Activated CD4-positive, alpha-beta T cell treated with anti-CD3 and anti-CD28 coated beads, Interleukin-2, amount 10 ng/mL, durations not matched to agents 7 days and 5 days (primary cell): ENCODE measurements at places on chromosomes 13 and 19. TPM values are rescaled to one million over a fixed set of nuclear protein-coding genes. Genes with fewer than 3 reads are reported as not detected.
A peak's percentile ranks its signal among the peaks of the same experiment; 100 is the strongest.

The NLRP11 gene
- not detected for total RNA-seq

DNA sequence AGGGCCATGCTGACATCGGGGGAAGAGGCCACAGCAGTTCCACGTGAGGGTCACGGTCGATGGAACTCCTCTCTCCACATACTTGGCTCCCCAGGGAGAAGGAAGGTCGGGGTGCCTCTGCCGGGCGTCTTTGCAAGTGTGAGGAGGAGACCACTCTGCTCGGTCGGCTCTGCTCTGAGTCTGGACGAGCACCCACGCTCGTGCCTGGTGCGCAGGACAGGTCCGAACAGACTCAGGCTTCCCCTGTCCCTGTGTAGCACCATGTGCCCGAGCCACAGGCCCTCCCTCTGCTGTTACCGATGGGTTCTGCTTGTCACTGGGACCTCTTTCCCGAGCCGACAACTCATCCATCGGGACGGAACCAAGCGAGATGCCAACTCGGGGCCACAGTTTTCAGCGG lies 35.1 kb downstream of the TMEM255B start:
- H3K27ac ChIP-seq, result no peak overlapping the region
- no peaks in the 10 kb centered on the region for H3K36me3 ChIP-seq
- no peak overlapping the region for H3K4me3 ChIP-seq

- peak overlapping the region; percentile 78 for H3K27ac ChIP-seq
- no peak for DNase-seq
- no peaks in the 10 kb centered on the region for H3K27me3 ChIP-seq
- H3K4me3 ChIP-seq, result peak overlapping the region; percentile 60
- peaks cover 29% of the 10 kb centered on the region for H3K4me1 ChIP-seq
- peaks cover 30% of the 10 kb centered on the region for H3K36me3 ChIP-seq
Measured at GRCh38 chr19:15448778-15449619, 757 bp downstream of the WIZ start.

DNA sequence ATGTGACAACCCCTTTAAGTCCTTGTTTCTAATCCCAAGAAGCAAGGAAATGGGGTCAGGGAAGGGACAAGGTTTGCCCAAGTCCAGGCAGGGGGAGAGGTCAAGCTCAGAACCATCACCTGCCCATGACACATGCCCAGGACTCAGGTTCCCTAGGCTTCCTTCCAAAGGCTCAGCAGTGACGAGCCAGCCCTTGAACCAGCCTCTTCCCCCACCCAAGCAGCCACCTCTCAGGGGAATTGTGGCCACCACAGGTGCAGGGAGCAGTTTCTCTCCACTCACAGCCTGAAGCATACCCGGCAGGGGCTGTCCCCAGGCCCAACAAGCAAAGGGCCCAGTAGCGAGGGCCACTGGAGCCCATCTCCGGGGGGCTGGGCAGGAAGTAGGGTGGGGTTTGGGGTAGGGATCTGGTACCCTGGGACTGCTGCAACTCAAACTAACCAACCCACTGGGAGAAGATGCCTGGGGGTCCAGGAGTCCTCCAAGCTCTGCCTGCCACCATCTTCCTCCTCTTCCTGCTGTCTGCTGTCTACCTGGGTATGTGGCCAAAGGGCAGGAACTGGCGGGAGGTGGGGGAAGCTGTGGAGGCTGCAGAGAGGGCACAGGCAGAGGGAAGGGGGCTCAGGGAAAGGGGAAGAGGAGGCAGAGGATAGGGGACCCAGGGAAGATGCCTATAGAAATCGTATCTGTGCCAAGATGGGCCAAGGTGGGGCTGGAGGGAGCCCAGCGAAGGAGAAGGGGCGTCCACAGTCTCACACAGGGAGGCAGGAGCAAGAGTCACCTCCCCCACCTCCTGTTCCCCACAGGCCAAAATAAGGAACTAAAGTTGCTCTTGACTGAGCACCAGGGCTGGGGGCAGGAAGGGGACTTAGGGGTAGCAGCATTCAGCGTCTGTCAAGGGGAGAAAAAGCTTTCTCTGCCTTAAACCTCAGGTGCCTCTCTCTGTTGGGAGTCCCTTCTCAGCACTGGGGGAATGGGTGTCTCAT lies at the start of gene CD79A:
Gene CD79A (plus strand): TSS at position 433 of the 986 bp plus-strand sequence. CDS start 26 bp downstream, at position 459.
- H3K4me3 ChIP-seq, result peak within 1 kb of the TSS; percentile 34
- no peak for DNase-seq
- H3K4me1 ChIP-seq, result peaks cover 83% of the 10 kb centered on the region
- peaks cover 10% of the 10 kb centered on the region for H3K36me3 ChIP-seq

- no peak overlapping the region for H3K4me3 ChIP-seq
- H3K27ac ChIP-seq, result no peak overlapping the region
- H3K27me3 ChIP-seq, result no peaks in the 10 kb centered on the region
- peaks cover 3% of the 10 kb centered on the region for H3K4me1 ChIP-seq
- peaks cover 6% of the 10 kb centered on the region for H3K36me3 ChIP-seq
Measured at GRCh38 chr19:32397671-32398101, 7.9 kb upstream of the DPY19L3 start.

DNA sequence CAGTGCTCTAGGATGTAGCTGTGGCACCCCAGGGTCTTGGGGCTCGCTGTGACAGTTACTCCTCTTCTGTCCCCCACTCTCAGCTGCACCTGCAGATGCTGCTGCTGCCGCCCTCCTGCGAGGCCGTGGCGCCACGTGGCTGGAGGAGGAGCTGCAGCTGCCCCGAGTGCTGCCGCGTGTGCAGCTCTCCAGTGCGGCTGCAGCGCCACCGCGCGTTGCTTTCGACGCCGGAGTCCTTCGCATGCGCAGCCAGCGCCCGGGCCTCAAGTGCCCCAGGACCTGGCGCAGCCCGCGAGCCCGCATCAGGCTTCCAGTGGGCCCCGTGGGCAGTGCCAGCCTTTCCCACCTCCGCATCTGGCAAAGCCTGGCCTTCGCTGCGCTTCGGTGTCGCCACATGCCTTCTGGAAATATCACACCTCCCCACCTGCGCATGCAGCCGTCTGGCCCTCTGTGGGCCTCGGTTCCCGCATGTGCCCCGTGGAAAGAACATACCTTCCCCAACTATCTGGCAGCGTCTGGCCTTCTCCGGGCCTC lies 692 bp upstream of the ZNF580 start:
- H3K4me3 ChIP-seq, result peak overlapping the region; percentile 72
- peaks cover 67% of the 10 kb centered on the region for H3K4me1 ChIP-seq
- no peaks in the 10 kb centered on the region for H3K27me3 ChIP-seq
- H3K36me3 ChIP-seq, result peaks cover 42% of the 10 kb centered on the region
- H3K27ac ChIP-seq, result peak overlapping the region; percentile 86

- peaks cover 54% of the 10 kb centered on the region for H3K27me3 ChIP-seq
- H3K27ac ChIP-seq, result no peak within 1 kb of the TSS
- peak within 1 kb of the TSS; percentile 19 for H3K4me3 ChIP-seq
- peaks cover 12% of the 10 kb centered on the region for H3K4me1 ChIP-seq
- no peaks in the 10 kb centered on the region for H3K36me3 ChIP-seq
- DNase-seq, result no peak
Measured at GRCh38 chr19:39083983-39084731, at the start of gene ACP7. TSS of gene ACP7 (plus strand) at chr19:39084368. CDS start at chr19:39085270, 902 bp downstream.

DNA sequence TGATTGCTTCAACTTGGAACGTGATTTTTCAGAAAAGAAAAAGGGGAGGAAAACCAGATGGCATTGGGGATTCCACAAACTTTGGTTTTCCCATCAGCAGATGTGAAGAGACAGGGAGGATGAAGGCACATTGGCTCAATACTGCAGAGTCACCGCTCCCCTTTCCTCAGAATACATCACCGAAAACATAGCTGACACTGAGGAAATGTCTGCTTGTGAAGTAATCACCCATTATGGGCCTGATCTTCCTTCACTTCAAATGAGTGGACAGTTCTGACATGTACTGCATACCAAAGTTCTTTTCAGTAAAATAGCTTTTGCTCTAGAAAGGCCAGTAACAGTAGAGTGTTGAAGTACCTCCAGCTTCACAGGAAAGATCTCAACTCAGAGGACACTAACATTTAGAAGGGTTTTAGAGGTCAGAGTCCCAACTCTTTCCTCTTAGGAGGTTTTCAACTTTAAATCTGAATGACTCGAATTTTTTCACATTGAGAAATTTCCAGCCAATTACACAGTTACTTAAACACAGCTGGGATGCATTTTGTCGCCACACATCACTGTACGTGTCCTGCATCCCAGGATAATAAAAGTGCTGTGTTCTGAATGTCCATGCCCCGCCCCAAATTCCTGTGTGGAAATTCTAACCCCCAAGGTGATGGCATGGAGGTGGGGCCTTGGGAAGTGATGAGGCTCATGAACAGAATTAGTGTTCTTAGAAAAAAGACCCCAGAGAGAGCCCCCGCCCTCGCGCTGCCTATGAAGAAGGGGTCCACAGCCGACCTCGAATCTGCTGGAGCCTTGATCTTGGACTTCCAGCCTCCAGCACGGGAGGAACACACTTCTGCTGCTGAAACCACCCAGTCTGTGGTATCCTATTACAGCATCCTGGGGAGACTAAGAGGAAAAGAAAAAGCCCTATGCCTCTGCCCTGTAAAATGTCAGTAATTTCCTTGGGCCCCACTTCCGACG lies 77.7 kb downstream of the COL4A1 start:
- no peaks in the 10 kb centered on the region for H3K36me3 ChIP-seq
- no peaks in the 10 kb centered on the region for H3K4me1 ChIP-seq
- H3K27me3 ChIP-seq, result peaks cover 11% of the 10 kb centered on the region

The ZNF681 gene
- total RNA-seq, result 4.6 TPM

- H3K4me3 ChIP-seq, result no peak overlapping the region
- no peaks in the 10 kb centered on the region for H3K36me3 ChIP-seq
- H3K4me1 ChIP-seq, result no peaks in the 10 kb centered on the region
- no peak for DNase-seq
Measured at GRCh38 chr13:33978653-33979052, 160.7 kb downstream of the RFC3 start.

DNA sequence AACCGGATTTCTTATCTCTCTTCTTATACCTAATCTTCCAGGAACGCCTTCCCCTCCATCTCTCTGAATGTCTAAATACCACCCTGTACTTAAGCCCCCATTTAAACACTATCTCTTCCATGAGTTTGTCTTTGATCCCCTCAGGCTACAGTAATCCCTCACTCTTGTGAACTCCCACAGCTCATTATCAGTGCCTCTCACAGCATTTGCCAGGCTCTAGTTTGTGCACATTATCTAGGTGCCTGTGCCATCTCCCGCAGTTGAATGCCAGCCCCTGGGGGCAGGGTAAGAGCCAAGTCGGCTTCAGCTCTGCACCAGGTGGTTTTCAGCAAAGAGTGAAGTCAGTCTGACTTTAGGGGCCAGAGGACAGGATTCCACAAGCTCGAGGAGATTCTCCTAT lies 71.4 kb downstream of the FREM2 start:
- peaks cover 3% of the 10 kb centered on the region for H3K27me3 ChIP-seq
- H3K36me3 ChIP-seq, result no peaks in the 10 kb centered on the region
- H3K4me3 ChIP-seq, result no peak overlapping the region
- no peak overlapping the region for H3K27ac ChIP-seq
- DNase-seq, result no peak

DNA sequence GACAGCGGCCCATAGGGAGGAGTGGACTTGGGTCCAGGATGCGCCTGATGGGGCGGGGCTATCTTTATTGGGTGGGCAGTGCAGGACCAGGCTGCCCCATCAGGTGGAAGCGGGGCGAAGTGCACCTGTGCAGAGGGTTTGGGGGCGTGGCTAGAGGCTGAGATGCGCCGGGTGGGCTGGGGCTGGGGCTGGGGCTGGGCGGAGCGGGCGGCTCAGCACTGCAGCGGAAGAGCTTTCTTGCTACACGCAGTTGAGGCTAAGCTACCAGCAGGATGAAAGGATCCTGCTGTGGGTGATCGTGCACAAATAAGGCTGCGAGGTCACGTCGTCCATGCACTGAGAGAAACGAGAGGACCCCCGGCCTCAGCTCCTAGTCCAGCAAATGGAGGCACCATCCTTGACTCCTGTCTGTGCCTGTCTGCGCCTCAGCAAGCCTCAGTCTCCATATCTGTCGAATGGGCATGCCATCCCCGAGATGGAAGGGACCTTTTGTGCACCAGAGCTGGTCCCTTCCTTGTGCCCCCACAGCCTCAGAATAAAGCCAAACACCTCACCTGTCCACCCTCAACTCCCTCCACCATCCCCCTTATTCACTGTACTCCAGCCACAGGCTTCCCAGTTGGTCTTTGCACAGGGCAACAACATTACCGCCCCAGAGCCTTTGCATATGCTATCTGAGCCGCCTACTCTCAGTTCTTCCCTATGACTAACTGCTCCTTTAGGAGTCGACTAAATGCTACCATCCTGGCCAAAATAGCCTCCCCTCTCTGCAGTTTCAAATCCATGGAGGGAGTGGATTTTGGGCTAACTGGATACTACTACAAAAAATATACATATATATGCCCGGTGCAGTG lies 21.0 kb upstream of the HOMER3 start:
- peaks cover 12% of the 10 kb centered on the region for H3K27me3 ChIP-seq
- H3K27ac ChIP-seq, result no peak overlapping the region
- peak; percentile 11 for DNase-seq
- peaks cover 10% of the 10 kb centered on the region for H3K4me1 ChIP-seq

GRCh38 chr19:2488405-2488941 lies 12.5 kb downstream of the GADD45B start:
- no peak for DNase-seq
- peaks cover 4% of the 10 kb centered on the region for H3K36me3 ChIP-seq
- H3K27me3 ChIP-seq, result peaks cover 42% of the 10 kb centered on the region
- peaks cover 26% of the 10 kb centered on the region for H3K4me1 ChIP-seq

GRCh38 chr13:81927347-81927746 lies 1586.4 kb upstream of the SPRY2 start:
- H3K4me1 ChIP-seq, result no peaks in the 10 kb centered on the region
- no peaks in the 10 kb centered on the region for H3K36me3 ChIP-seq
- DNase-seq, result no peak
- H3K4me3 ChIP-seq, result no peak overlapping the region

GRCh38 chr13:29583073-29583785 lies 12.3 kb downstream of the SLC7A1 start:
- no peaks in the 10 kb centered on the region for H3K27me3 ChIP-seq
- H3K4me3 ChIP-seq, result no peak overlapping the region
- H3K4me1 ChIP-seq, result peaks cover 25% of the 10 kb centered on the region
- H3K27ac ChIP-seq, result no peak overlapping the region

- H3K27ac ChIP-seq, result no peak overlapping the region
- H3K27me3 ChIP-seq, result no peaks in the 10 kb centered on the region
- H3K4me3 ChIP-seq, result no peak overlapping the region
- no peaks in the 10 kb centered on the region for H3K4me1 ChIP-seq
- no peaks in the 10 kb centered on the region for H3K36me3 ChIP-seq
- no peak for DNase-seq
Measured at GRCh38 chr13:109939180-109939579, 152.8 kb upstream of the IRS2 start.

- H3K27ac ChIP-seq, result no peak overlapping the region
- DNase-seq, result no peak
- H3K4me1 ChIP-seq, result peaks cover 18% of the 10 kb centered on the region
- H3K27me3 ChIP-seq, result no peaks in the 10 kb centered on the region
Measured at GRCh38 chr19:13781547-13781946, 7.3 kb downstream of the C19orf53 start.
